HFFc6 (cell line): ENCODE measurements at places on chromosomes 3 and 15. TPM values are rescaled to one million over a fixed set of nuclear protein-coding genes. Genes with fewer than 3 reads are reported as not detected.

GRCh38 chr3:70120357-70120966 is 120.9 kb downstream of the SAMMSON start:
- peak; percentile 25 for DNase-seq
- H3K36me3 ChIP-seq, result no peaks in the 10 kb centered on the region

DNA sequence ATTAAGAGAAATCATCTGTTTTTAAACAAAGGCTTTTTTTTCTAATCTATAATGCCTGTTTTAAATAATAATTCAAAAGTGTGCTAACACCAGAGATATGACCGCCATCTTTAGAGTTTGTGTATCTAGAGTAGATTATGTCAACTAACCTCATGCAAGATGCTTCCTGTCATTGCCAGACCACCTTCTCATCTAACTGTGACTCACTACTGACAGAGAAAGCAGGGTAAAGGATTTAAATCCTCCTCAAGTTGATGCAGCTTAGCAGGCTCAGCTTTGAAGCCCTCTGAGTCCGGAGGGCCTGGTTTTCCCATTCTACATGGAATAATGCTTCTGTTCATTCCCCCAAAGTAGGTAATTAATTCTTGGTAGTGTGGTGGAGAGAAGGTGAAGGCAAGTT is 108.5 kb downstream of the ECT2 start:
- H3K4me3 ChIP-seq, result no peak overlapping the region
- H3K27ac ChIP-seq, result no peak overlapping the region
- H3K4me1 ChIP-seq, result no peaks in the 10 kb centered on the region

GRCh38 chr3:46380471-46381221 is 9.9 kb downstream of the CCR5 start:
- peaks cover 14% of the 10 kb centered on the region for H3K27me3 ChIP-seq
- no peaks in the 10 kb centered on the region for H3K36me3 ChIP-seq
- DNase-seq, result no peak

DNA sequence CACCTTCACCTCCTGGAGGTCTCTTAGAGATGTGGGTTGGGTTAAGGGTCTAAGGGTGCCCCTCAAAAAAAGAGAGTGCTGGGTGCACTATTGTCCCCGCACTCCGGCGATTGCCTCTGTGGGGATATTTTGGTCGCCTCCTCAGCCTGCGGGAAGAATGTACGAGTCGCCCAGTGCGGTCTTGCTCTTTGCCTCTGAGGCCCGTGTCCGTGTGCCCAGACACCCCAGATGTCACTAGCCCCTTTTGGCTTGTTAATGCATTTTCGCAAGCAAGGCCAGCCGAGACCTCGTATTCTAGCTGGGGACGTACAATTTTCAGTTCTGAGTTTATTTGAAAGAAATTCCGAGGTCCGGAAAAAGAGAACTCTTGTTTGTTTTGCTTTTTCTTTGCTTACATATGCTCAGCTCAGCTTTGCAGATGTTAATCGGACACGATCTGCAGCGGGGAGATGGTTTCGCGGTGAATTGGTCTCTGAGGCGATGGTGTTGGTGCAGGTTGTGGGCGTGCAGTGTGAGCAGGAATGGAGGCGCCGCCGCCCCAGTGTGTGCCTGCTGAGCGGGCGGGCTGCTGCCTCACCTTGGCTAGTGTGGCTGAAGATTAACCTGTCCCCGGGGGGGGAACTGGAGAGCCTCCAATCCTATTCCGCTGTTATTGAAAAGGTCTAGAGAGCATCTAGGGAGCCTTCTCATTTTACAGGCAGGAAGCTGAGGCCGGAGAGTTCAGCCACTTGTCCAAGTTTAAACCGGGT is 1.4 kb downstream of the ST6GAL1 start:
- peaks cover 12% of the 10 kb centered on the region for H3K27me3 ChIP-seq
- H3K4me3 ChIP-seq, result peak overlapping the region; percentile 92
- peak; percentile 31 for DNase-seq
- H3K27ac ChIP-seq, result peak overlapping the region; percentile 26; the same call in 1 of the 2 replicates
- peaks cover 26% of the 10 kb centered on the region for H3K4me1 ChIP-seq

DNA sequence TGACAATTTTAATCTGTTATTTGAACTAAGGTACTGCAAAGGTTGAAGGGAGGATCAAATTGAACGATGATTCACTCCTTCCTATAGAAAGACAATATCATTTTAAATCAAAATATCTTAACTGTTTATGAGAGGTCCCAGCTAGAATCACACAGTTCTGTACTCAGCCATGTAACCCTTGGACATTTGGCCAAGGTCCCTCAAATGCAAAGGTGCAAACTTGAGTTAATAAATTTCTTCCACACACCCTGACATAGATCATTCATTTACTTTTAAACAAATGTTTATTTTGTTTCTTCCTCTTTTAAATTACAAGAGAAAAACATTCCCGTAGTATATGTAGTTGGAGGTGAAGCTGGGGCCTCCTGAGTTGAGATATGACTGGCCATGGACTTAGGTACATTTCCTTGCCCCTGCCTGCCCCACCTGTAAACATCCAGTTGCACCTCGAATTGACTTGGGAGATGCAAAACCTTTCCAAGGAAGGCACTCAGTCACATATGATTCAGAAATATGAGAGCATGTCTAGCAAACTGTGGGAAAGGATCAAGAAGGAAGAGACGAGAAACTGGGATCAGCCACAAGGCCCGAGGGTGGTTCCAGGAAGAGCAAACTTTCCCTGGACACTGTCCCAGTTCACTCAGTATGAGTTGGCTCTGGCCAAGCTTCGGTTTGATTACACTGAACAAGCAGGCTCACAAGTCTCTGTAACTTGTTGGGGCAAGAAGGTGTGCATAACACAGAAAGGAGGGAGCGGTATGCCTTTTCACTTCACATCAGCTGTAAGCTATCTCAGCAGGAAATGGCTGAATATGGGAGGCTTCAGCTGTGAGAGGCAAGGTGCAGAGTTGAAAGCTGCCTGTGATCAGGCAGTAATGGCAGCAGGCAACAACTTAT is 6.7 kb downstream of the TNFSF10 start:
- peak overlapping the region; percentile 75 for H3K27ac ChIP-seq
- peak overlapping the region; percentile 49 for H3K4me3 ChIP-seq
- H3K27me3 ChIP-seq, result peaks cover 13% of the 10 kb centered on the region
- H3K36me3 ChIP-seq, result no peaks in the 10 kb centered on the region
- H3K4me1 ChIP-seq, result peaks cover 39% of the 10 kb centered on the region

GRCh38 chr3:16476636-16477035 is 36.9 kb downstream of the RFTN1 start:
- no peaks in the 10 kb centered on the region; the same call in 1 of the 2 replicates for H3K27me3 ChIP-seq
- peaks cover 79% of the 10 kb centered on the region for H3K4me1 ChIP-seq

GRCh38 chr3:47643092-47643491 is 64.4 kb upstream of the CSPG5 start:
- H3K4me1 ChIP-seq, result peaks cover 20% of the 10 kb centered on the region
- no peak for DNase-seq
- H3K27ac ChIP-seq, result no peak overlapping the region

DNA sequence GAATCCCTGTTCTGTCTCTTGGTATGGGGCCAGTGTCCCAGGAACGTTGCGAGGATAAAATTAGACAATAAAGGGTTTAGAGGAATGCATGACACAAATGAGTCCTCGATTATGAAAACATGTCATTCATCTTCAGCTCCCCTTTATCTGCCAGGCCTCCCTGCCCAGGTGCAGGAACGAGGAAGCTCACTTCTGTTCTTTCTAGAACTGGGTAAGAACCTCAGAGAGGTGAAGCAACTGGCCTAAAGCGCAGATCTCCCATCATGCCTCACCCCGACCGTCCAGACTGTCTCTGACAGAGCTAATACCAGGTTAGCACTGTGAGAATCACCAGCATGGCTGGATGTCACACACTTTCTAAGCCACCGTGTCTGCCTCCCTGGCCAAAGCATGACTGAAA is 1.5 kb upstream of the ITIH1 start:
- peaks cover 10% of the 10 kb centered on the region; the same call in 1 of the 2 replicates for H3K4me1 ChIP-seq
- peaks cover 24% of the 10 kb centered on the region for H3K27me3 ChIP-seq
- no peaks in the 10 kb centered on the region for H3K36me3 ChIP-seq
- H3K4me3 ChIP-seq, result no peak overlapping the region
- no peak overlapping the region for H3K27ac ChIP-seq
- no peak for DNase-seq

GRCh38 chr15:89125088-89125826 is 37.0 kb downstream of the ABHD2 start:
- no peak for DNase-seq
- H3K4me3 ChIP-seq, result no peak overlapping the region
- H3K27ac ChIP-seq, result no peak overlapping the region
- peaks cover 24% of the 10 kb centered on the region for H3K36me3 ChIP-seq

GRCh38 chr3:14632442-14632930 is 19.1 kb upstream of the CCDC174 start:
- H3K4me1 ChIP-seq, result peaks cover 19% of the 10 kb centered on the region
- no peak overlapping the region for H3K4me3 ChIP-seq
- H3K36me3 ChIP-seq, result no peaks in the 10 kb centered on the region

Gene ITPKA
- 1.6 to 2.6 TPM (median 2.2 TPM) in 3 replicates for total RNA-seq

Gene CLDN18
- total RNA-seq, result not detected in 3 replicates

Gene EFL1
- 16.9 to 20.5 TPM (median 19.6 TPM) in 3 replicates for total RNA-seq

Gene CLSTN2
- total RNA-seq, result not detected in 3 replicates

Gene ANKRD28
- 79.2 to 84.7 TPM (median 81.5 TPM) in 3 replicates for total RNA-seq

Gene SPESP1
- 0.34 and 8.4 TPM in 2 replicates for total RNA-seq

Gene SLC15A2
- 0.13 to 0.42 TPM in 2 of 3 replicates, not detected in the other for total RNA-seq

Gene KIF7
- 25.5 and 25.7 TPM in 2 replicates for total RNA-seq

Gene PPM1L
- 1.3 to 1.6 TPM (median 1.4 TPM) in 3 replicates for total RNA-seq
